ENCODE measurements at places on chromosomes 3 and 15. TPM values are rescaled to one million over a fixed set of nuclear protein-coding genes. Genes with fewer than 3 reads are reported as not detected.

- no peak for DNase-seq
- no peak overlapping the region for H3K4me3 ChIP-seq
- no peaks in the 10 kb centered on the region for H3K36me3 ChIP-seq
These were observed 120.9 kb upstream of the P2RY1 start for GRCh38 chr3:152713989-152714388.

DNA sequence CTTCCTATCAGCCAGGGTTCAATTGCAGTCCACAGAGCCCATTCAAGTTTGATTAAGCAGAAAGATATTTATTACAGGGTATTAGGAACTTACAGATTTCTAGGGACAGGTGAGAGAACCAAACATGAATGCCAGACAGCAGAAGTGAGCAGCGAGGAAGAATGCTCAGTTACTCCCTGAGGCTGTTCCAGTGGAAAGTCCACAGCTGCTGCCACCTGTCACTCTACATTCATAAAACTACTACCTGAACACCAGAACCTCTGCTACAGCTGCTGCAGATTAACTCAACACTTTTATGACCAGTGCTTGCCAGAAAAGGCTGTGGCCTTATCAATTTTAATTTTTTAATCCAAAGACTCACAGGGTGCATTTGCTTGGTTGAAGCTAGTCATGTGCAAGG is 325.4 kb upstream of the ONECUT1 start:
- DNase-seq, result no peak
- H3K27me3 ChIP-seq, result no peaks in the 10 kb centered on the region
- no peak overlapping the region for H3K4me3 ChIP-seq
- no peak overlapping the region for H3K27ac ChIP-seq

GRCh38 chr3:98945666-98946065 is 44.2 kb upstream of the DCBLD2 start:
- DNase-seq, result no peak
- H3K4me3 ChIP-seq, result no peak overlapping the region
- H3K36me3 ChIP-seq, result no peaks in the 10 kb centered on the region
- H3K27me3 ChIP-seq, result no peaks in the 10 kb centered on the region

ISLR2 gene
- total RNA-seq, result 0.81 TPM

MESP2 gene
- not detected for total RNA-seq

DNA sequence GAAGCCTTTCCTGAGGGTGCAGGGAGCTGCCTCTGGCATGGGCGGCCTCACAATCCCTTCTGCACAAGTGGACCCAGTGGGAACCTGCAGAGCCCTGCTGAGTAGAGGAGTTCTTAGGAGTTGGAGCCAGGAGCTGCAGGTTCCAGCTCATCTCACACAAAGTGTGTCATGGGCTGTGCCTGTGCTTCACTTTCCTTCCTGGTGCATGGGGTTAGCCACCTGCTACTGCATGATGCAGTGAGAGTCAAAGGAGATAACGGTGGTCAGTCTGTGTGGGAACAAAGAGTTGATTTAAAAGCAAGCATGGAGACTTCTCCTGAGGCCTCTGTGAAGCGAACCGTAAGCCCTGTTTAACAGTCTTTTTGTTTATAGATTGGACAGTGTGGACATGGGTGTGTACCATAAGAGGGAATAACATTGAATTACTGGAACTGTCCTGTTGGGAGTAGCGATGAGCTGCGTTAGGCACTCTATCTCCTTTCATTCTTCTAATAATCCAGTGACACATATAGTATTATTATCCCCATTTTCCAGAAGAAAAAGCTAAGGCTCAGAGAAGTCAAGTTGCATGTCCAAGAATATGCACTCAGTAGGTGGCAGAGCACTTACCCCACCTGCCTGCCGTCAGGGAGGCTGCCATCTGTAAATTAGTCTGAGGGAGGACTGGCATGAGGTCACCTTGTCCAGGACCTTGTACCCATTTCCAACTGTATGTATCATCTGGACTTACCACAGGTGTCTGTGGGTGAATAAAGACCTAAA is 68.7 kb upstream of the PRR23C start:
- no peaks in the 10 kb centered on the region for H3K27me3 ChIP-seq
- DNase-seq, result no peak
- no peak overlapping the region for H3K4me3 ChIP-seq
- H3K27ac ChIP-seq, result no peak overlapping the region

GRCh38 chr15:69988541-69989225 is 109.0 kb downstream of the TLE3 start:
- H3K36me3 ChIP-seq, result no peaks in the 10 kb centered on the region
- no peak overlapping the region for H3K4me3 ChIP-seq
- no peaks in the 10 kb centered on the region for H3K4me1 ChIP-seq
- no peak overlapping the region for H3K27ac ChIP-seq

ACSBG1 gene
- not detected for total RNA-seq

DNA sequence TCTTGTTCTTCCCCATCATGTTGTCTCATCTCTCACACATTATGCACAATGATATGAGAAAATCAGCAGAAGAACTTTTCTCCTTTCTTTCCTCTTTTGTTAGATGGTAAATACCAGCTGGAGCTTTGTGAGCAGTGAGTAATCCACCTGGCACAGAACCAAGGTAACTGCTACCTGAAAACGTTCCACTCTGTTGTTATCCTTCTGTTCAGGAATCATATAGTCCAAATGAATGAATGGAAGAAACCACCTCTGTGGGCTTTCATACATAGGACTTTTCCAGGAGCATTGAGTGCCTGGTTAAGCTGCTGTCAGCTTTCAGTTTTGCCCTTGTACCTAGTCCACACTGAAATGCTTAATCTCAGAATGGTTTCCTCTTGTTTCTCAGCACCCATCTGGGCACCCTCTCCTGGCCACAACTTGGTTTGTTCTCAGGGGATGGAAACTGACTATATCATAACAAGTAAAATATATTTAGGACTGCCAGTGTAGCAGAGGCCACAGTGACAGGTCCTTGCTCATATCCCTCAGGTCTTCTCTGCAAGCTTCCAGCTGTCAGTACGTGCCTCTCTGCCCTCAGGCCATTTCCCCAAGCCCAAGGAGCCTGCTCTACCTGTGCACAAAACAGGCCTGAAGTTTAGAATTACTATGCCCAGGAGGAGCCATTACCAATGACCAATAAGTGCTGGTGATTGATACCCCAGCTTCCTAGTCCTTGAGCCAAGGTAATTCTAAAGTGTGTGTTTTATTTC is 23.5 kb upstream of the SLC4A7 start:
- H3K4me1 ChIP-seq, result no peaks in the 10 kb centered on the region
- no peak for DNase-seq
- no peaks in the 10 kb centered on the region for H3K27me3 ChIP-seq
- H3K36me3 ChIP-seq, result no peaks in the 10 kb centered on the region

DNA sequence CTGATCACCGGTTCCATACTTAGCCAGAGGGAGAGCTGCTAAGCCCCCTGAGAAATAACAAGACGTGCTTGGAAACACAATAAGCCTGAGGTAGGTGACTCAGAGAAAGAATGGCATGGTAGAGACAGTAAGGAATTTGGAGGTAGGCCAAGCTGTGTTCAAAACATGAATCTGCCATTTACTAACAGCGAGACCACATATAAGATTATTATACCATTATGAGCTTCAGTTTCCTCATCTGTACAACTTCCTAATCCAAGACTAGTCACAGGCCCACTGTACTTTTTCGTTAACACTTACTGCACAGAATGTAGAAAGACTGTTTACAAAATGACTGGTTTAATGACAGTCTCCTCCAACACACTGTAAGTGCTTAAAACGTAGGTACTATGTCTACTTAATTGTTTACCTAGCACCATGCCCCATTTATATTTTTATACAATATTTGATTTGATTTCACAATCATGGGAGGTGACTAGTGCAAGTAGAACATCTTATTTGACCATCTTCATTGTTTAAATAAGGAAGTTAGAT is 25.7 kb downstream of the ATOSA start:
- no peaks in the 10 kb centered on the region for H3K27me3 ChIP-seq
- no peak overlapping the region for H3K27ac ChIP-seq
- H3K4me1 ChIP-seq, result peaks cover under 1% of the 10 kb centered on the region
- H3K36me3 ChIP-seq, result no peaks in the 10 kb centered on the region
- DNase-seq, result no peak

DNA sequence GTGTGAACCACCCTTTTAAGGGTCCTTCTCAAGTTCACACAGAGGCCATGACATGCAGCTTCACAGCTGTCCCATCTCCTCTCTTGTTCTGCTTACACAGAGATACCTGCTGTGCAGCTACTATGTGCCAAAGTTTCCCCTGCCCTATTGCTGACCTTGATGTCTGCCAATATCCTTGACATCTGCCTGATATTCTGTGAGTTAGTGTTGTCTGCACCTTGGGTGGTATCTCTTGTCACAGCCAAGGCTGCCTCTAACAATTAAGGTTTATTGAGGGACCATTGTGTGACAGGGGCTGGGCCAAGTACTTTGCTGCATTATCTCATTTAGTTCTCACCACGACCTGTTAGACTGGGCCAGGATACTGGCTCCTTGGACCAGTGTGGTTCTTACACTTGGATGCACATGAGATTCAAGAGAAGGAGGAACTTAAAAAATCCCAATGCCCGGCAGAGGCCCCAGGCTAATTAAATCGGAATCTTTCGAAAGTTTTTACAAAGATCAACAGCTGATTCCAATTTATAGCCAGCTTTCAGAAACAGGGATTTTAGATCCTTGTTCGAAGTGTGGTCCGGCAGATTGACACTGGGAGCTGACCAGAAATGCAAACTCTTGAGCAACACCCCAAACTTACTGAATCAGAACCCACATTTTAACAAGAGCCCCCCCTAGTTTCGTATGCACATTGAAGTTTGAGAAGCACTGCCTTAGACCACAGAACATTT is 178.6 kb downstream of the SATB1 start:
- H3K27ac ChIP-seq, result no peak overlapping the region
- peaks cover 2% of the 10 kb centered on the region for H3K27me3 ChIP-seq
- H3K4me1 ChIP-seq, result no peaks in the 10 kb centered on the region
- no peaks in the 10 kb centered on the region for H3K36me3 ChIP-seq

MAGEL2 gene
- 0.27 TPM for total RNA-seq

DNA sequence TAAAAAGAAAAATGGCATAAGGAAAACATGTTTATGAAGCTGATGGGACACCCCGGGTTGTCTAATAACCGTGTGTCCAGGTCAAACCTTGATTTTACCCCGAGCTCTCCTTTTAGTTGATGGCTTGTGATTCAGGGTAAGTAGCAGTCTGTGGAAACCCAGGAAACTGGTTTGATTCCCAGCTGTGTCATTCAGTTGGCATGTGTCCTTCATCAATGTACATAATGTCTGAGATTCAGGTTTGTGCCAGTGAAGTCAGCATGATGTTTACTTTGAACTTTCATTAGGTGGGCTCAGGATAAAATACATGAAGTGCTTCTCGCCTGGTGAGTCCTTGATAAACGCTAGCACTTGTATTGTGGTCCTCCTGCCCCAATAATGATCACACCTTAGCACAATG is 4.3 kb upstream of the COPG1 start:
- H3K27ac ChIP-seq, result no peak overlapping the region
- no peaks in the 10 kb centered on the region for H3K4me1 ChIP-seq
- no peaks in the 10 kb centered on the region for H3K27me3 ChIP-seq
- no peak overlapping the region for H3K4me3 ChIP-seq
- no peaks in the 10 kb centered on the region for H3K36me3 ChIP-seq
- no peak for DNase-seq

DNA sequence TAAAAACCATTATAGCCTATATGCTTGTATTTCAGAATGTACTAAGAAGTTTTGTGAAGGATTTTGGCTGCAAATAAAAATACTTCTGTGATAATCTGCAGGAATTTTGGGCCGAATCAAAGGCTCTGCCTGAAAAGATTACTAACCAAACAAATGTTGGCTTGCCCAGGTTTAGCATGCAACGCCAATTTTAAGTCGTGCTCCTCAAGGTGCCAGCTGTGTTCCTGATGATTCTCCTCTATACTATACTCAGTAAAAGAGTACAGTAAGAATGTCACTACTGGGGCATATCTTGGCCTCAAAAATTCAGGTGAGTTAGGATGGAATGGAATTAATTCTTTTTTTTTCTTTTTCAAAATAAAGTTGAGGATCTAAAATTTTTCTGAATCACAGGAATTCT is 150.8 kb upstream of the TSPAN3 start:
- H3K27ac ChIP-seq, result no peak overlapping the region
- no peak for DNase-seq
- H3K27me3 ChIP-seq, result no peaks in the 10 kb centered on the region
- no peaks in the 10 kb centered on the region for H3K4me1 ChIP-seq
- H3K4me3 ChIP-seq, result no peak overlapping the region
- no peaks in the 10 kb centered on the region for H3K36me3 ChIP-seq

DNA sequence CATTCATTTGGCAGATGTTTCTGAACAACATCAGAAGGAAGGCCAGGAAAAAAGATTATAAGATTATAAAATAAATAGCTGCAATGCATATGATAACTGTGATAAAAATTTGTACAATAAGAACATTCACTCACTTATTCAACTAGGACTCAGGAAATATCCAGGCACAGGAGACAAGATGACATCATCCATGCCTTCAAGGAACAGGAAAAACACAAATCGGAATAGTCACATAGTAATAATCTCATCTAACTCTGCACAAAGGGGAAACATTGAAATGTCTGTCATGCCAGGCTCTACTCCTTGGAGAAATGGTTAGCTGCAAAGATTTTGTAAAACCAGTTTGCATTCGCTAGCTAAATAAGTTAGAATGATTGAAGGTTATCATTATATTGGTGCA is 233.5 kb upstream of the AGTR1 start:
- no peak overlapping the region for H3K27ac ChIP-seq
- no peak overlapping the region for H3K4me3 ChIP-seq
- no peaks in the 10 kb centered on the region for H3K36me3 ChIP-seq

- H3K27me3 ChIP-seq, result no peaks in the 10 kb centered on the region
- DNase-seq, result no peak
- H3K27ac ChIP-seq, result no peak overlapping the region
- H3K4me3 ChIP-seq, result no peak overlapping the region
- no peaks in the 10 kb centered on the region for H3K36me3 ChIP-seq
- H3K4me1 ChIP-seq, result no peaks in the 10 kb centered on the region
These were observed 790 bp downstream of the DAZL start for GRCh38 chr3:16604433-16604832.

OCA2 gene
- 4.0 TPM for total RNA-seq

EAF2 gene
- 6.0 TPM for total RNA-seq

DNA sequence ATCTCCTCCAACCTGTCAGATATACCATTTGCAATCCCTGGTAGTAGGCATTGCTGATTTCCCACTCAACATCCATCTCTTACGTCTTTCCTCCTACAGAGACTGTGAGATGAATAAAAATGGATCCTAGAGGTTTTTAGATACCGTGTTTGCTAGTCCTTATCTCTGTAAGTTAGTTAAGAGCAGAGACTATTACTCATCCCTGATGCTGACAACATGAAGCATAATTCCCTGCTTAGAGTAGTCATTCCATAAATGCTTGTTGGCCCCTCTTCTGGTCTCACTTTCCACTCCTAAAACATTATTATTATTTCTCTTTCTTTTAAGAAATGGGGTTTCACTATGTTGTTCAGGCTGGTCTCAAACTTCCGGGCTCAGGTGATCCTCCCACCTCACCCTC is 136.2 kb downstream of the RTP4 start:
- no peaks in the 10 kb centered on the region for H3K4me1 ChIP-seq
- H3K27me3 ChIP-seq, result no peaks in the 10 kb centered on the region
- no peak for DNase-seq
- no peaks in the 10 kb centered on the region for H3K36me3 ChIP-seq
- H3K27ac ChIP-seq, result no peak overlapping the region
- H3K4me3 ChIP-seq, result no peak overlapping the region

TGM4 gene
- not detected for total RNA-seq

GRCh38 chr3:5144316-5144994 is 22.4 kb downstream of the ARL8B start:
- H3K36me3 ChIP-seq, result no peaks in the 10 kb centered on the region
- H3K4me3 ChIP-seq, result no peak overlapping the region
- no peak overlapping the region for H3K27ac ChIP-seq
- H3K27me3 ChIP-seq, result no peaks in the 10 kb centered on the region
- no peak for DNase-seq

GRCh38 chr3:73385568-73385967 is 239.2 kb downstream of the PDZRN3 start:
- H3K27ac ChIP-seq, result no peak overlapping the region
- no peak for DNase-seq
- no peaks in the 10 kb centered on the region for H3K27me3 ChIP-seq
- H3K4me1 ChIP-seq, result no peaks in the 10 kb centered on the region
- peaks cover 5% of the 10 kb centered on the region for H3K36me3 ChIP-seq
- H3K4me3 ChIP-seq, result no peak overlapping the region
